ENCODE measurements at places on chromosomes 7 and 10.

GRCh38 chr10:64814201-64814600, 1293.0 kb downstream of the REEP3 start:
- DNase-seq = no peak

DNA sequence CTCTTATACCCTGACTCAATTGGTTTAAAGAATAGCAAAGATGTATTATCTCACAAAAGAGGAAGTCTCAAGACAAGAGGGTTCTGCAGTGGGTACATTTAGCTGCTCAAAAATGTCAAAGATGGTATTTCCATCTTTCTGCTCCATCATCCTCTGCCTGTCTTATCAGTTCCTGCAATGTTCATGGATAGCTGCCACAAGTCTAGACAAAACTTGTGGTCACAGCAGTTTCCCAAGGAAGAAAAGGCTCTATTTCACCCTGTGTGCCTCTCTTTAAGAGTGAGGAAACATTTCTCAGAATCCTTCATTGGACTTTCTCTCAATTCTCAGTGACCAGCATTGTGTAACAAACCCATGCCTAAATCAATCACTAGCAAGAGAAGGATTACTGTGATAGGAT, 634.2 kb upstream of the AUTS2 start:
- no peak for DNase-seq

DNA sequence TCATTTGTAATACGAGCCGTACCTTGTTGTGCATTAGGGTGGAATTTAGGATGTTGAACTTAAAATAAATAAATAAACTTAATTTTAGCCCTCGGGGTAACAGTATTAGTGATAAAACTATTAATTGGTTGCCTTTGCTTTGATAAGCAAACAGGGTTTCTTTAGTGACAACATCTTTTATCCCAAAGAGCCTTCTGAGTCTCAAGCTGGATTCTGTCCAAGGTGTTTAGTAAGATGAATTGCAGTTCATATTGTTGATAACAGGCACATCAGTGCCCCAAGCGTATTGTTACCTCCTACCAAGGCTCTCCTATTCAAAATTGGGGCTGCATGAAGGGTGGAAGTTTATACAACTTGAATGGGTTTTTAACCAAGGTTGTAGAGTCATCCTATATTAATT, 144.4 kb upstream of the CELF2 start:
- DNase-seq = no peak

DNA sequence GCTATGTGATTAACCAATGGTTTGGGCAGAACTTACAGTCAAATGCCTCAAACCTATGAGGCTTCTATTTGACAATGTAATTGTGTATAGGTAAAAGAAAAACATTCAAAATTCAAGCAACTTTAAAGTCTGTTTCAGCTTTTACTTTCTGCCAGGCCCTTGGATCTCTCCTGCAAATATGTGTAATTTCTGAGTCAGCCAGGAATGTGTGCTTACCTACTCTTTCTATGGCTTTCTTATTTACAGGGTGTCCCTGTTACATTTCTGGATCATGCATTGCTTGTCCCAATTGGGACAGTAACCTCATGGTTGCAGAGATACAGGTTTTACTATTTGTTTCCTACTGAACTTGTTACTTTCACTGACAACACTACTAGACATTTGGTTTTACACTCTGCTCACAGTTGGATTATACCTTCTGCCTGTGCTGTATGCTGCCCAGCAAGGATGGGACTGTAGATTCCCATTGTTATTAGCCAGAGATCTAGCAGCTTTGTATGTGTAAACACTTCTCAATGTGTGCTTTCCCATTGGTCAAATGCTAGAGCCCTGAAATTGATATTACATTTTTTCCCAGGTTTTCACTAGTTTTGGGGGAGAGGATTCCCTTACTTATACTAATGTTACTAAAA, 355.3 kb downstream of the ARL4A start:
- DNase-seq = no peak

- no peak for DNase-seq
Observed at GRCh38 chr7:88363249-88363648, 56.6 kb upstream of the STEAP4 start.

- DNase-seq = no peak
Observed at GRCh38 chr10:11581213-11581612, 30.2 kb downstream of the USP6NL start.

DNA sequence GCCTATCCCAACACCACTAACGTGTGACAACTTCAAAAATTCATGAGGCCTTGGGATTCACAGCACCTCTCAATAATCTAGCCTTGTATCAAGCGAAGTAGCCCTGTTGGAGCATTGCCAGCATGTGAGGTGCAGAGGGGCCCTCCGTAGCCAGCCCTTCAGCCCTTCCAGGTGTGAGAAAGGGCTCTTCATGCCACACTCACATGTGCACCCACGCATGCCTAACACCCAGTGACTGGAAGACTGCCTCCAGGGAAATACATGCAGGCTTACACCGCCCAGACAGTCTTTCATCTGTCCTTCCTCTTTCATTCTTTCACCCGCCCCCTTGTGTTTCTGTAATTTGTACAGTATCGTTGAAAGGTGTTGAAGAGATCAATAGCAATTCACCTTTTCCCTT, 26.1 kb downstream of the LRRC4 start:
- DNase-seq = no peak

- no peak for DNase-seq
Observed at GRCh38 chr7:132255898-132256297, 320.4 kb downstream of the PLXNA4 start.

GRCh38 chr10:103534621-103535498, 41.4 kb downstream of the NEURL1 start:
- no peak for DNase-seq

DNA sequence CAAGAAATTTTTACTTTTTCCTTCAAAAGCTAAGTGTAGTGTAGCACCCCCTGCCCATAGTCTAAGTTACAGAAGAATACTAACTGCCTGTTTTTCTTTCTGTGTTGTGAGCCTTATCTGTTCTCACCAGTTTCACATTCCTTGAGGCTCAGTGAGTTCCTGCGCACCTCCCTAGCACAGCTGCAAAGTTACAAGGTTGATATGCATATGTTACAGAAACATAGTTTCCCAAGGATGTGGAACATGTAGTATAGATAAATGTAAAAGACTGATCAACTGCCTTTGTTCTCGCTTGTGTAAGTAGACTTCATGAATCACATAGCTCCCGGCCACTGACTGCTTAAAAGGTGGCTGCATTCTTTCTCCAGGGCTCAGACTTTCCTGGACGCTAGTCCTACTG, 6.7 kb upstream of the ZNF33B start:
- DNase-seq = no peak

- no peak for DNase-seq
Observed at GRCh38 chr7:119900996-119901672, 371.8 kb upstream of the KCND2 start.

DNA sequence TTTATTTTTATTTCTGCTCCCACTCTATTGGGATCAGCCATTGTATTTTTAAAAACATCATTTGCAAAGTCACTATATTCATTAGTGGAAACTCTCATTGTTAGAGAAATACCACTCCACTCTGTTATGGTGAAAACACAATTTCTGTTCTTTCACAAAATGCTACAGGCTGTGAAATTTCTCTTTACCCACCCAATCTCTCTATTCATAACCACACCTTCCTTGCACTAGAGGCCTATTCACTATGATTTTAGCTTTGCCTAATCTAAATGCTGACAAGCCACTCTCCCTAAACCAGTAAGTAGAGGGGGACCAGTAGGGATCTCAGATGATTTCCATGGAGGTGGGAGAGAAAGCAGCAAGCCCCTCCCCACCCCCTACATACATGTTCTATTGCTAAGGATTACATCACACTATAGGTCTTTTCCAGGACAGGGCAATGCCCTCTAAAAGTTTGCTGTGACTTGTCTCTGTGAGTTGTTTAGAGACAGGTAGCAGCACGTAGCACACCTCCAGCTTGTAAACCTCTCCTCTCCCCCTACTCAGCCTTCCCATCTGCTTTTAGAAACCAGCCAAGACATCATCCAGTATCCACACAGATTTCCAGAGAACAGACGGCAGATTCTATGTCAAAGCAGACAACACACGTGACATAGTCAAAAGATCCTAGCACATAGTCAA, 58.3 kb upstream of the PPP1R3C start:
- DNase-seq = no peak

DNA sequence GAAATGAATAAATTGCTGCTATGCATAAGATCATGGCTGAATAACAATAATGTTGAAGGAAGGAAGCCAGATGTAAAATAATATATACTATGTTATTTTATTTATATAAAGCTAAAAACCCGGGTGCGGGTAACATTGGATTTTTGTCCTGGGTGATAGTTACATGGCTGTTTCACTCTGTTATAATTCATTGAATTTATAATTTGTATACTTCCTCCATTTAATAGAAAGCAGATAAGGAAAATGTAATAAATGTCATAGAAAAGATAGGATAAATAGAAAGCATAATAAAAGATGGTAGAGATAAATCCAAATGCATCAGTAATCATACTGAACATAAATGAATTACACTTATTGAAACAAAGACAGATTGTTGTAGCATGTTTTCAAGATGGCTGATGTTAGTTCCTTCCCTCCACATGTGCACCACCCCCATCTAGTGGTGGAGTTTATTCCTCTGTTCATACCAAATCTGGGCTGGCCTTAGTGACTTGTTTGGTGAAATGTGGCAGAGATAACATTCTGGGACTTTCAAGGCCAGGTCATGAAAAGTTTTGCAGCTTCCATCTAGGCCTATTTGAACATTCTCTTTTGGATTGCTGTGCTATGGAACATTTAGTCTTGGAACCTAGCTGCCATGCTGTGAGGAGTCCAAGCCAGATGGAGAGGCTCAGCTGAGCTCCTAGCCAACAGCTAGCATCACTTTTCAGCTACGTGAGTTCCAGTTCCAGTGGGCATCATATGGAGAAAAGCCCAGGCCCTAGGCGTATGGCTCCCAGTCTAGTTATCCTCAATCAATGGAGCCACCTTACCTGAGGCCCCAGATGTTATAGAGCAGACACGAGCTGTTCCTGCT, 46.9 kb downstream of the AHCYL2 start:
- no peak for DNase-seq

DNA sequence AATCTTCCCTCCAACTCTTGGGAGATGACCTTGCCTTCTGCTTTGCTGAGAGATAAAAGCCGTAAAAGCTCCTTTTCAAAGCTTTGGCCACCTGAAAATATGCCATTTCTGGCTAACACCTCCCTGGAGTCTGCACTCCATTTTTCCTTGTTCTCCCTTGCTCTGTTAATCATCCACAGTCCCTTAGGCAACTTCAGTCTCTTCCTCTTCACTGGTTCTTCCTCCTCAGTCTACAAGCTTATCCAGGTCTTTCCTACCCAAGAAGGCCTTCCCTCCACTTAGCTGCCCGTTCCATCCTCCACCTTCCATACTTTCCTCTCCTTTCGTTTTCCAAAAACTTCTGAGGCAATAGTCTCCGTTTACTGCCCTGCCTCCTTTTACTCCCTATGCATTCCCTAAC, 30.5 kb downstream of the PAX2 start:
- DNase-seq = no peak

GRCh38 chr10:49571388-49571787, 32.5 kb upstream of the ERCC6 start:
- no peak for DNase-seq

GRCh38 chr7:125559921-125560320, 630.3 kb upstream of the POT1 start:
- no peak for DNase-seq

DNA sequence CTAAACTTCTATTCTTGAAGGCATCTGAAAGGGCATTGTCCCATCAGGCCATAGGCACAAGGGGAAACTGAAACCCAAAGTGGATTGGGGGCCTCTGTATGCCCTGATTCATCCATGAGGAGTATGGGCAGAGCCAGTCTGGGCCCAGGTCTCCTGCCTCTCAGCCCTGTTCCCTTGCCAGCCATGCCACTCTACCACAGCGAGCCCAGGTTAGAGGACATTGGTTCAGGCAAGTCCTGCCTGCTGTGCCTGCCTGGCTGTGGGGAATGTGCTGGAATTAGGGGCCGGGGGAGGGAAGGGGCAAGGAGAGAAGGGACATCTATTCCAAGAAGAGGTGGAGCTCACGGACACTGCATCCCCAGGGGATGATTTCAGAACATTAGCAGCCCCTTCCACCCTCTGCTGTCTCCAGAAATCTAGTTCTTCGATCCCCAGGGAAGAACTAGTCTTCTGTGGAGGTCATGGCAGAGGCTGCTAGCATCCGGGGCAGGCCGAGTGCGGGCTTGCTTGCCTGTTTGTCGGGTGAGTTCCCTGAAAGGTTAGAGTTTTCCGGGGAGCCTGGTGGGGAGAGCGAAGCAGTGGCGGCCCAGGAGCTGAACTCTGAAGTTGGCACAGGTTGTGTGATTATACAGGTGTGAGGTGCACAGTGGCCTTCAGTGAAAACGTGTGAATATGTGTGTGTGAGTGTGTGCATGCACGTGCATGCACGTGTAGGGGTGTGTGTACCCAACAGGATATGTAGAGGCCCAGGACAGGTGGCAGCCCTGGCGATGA, 37.8 kb downstream of the TBATA start:
- no peak for DNase-seq

DNA sequence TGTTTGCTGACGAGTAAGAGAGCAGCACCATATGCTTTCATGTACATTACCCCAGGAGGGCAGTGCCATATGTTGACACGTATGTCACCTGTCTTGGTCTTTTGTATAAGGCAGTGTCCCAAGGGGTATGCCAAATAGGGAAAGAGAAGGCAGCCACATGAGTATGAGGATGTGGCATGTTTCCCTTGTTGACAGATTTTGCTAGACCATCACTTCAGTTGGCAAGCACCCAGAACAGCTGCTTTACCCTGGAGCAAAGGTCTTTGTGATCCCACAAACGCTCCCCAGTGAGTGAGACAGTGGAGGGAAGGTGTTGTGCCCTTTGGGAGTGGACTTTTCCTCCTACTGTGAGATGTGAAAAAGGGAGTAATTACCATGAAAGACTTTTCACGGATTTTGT, 350.1 kb downstream of the ETV1 start:
- no peak for DNase-seq

GRCh38 chr10:129912166-129912917, 51.7 kb downstream of the EBF3 start:
- no peak for DNase-seq

DNA sequence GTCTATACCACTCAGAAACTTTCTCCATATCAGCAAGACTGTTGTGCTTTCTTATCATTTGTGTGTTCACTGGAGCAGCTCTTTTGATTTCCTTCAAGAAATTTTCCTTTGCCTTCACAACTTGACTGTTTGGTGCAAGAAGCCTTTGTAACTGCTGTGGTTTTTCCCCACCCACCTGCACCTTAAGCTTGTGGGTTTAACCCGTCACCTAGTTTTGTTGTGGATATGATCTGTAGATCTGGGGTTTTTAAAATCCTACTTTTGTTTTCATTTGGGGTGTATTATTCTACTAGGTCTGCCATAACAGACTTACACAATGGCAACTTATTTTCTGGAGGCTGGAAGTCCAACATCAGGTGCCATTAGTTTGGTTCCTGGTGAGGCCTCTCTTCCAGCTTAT, 30.5 kb upstream of the CHST3 start:
- DNase-seq = no peak

- DNase-seq = no peak
Observed at GRCh38 chr7:24455813-24456525, 117.3 kb upstream of the PALS2 start.

DNA sequence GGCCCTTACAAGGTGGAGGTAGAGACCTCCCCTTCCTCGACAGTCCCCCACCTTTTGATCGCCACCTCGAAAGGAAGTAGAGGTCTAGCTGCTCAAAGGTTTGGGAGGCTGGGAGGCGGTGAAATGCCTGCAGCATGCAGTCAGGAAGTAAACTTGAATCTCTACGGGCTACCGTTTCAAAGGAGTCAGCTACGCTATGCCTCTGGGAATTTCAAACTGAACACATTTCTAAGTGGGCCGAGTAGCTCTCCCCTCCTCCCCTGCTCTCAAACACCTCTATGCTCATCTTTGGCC, 68.0 kb downstream of the CXCL12 start:
- no peak for DNase-seq

- no peak for DNase-seq
Observed at GRCh38 chr7:46932676-46933424, 649.1 kb downstream of the TNS3 start.
